ENCODE measurements at places on chromosomes 13 and 19.

- no peak for DNase-seq
These were observed 135.7 kb downstream of the STK24 start for GRCh38 chr13:98441056-98441676.

GRCh38 chr19:39826311-39826945 lies 7.5 kb downstream of the DYRK1B start:
- DNase-seq = no peak

- DNase-seq = no peak
These were observed 48.9 kb downstream of the PTPRS start for GRCh38 chr19:5291588-5292193.

DNA sequence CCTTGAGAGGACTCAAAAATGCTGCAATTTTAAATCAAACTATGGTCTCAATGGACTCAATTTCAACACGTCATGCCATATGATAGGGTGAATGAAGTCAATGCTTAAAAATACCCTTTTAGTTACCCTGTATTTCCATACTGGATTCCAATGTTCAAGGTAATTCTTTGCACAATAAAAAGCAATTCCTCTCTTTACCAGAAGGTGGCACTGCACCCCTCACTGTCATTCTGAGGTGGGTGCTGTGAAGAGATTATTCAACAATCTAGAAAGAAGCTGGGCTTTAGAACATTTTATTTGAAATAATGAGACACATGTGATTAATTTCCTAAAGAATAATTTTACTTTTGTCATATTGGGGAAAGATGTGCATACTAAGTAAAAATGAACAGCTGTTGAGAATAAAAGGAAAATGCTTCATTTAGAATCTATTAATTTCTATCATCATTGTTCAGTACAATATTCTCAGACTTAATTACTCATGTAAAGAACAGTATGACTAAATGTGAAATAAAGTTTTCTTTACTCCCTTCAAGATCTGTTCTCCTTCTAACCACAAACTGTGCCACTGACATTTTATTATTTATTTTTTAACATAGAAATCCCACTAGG lies 789.1 kb downstream of the GPC5 start:
- no peak for DNase-seq

- DNase-seq = no peak
These were observed 8.1 kb upstream of the SEMA6B start for GRCh38 chr19:4567584-4568071.

Data from NCI-H510A (cell line).